ENCODE measurements at places on chromosomes 2 and 18.

- DNase-seq: no peak
Observed at GRCh38 chr2:86695053-86695691, 24.9 kb upstream of the RMND5A start.

GRCh38 chr2:218005486-218005885, 2.7 kb upstream of the TNS1 start:
- no peak for DNase-seq

DNA sequence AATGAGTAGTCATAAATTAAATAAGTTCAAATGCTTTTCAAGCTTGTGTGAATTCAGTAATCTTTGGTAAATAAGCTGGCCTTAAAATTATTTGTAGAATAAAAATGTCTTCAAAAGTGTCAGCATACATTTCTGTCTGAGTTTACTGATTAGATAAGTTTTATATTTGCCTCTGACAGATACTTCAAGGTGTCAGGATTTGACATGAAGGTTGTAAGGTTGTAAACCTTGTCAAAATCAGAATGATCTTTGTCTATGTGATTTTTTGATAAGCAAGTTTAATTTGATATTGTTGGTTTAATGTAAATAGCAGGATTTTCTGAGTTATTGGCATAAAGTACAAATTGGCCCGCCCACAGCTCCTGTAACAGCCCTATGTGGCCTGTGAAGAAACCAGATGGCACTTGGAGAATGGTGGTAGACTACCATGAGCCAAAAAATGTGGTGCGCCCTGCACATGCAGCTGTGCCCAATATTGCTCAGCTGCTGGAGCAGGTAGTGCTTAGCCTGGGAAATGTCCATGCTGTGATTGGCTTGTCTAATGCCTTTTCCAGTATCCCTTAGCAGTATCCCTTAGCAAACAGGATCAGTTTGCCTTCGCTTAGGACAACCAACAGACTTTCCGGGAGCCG, 188.0 kb upstream of the SPHKAP start:
- no peak for DNase-seq

- peak; percentile 8 for DNase-seq
Observed at GRCh38 chr2:190318931-190319554, 583 bp downstream of the HIBCH start.

DNA sequence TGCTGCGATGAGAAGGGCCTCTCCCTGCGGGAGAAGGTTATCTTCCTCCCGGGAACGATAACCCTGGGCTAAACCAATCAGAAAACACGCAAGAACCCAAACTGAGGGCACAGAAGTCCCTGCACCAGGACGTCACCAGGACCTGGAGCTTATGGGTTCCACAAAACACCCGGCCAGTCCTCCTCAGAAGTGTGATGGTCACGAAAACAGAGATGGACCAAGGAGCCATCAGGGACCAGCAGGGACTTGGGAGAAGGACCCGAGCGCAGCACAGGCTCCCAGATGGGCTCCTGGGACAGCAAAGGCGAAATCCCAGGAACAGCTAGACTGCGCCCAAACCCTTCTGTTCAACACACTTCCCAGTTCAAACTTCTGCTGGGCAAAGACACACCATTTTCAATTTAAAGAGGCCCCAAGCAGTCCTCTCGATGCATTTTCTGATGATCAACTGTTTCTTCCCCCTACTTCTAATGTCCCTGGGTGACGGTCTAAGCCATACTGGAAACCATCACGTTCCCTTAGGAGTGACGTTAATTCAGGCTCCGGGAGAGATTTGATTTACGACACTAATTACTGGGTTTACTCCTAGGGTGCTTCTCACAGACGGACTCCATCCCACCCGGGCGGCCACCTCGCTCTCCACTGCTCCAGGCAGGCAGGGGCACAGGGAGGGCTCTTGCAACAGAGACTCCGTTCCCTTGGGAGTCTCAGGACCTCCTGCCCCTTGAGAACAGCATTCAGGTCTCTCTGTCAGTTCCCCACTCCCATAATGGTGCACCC, 29.2 kb downstream of the ZNF516 start:
- DNase-seq: no peak

- no peak for DNase-seq
Observed at GRCh38 chr2:5070257-5070656, 621.9 kb upstream of the SOX11 start.

DNA sequence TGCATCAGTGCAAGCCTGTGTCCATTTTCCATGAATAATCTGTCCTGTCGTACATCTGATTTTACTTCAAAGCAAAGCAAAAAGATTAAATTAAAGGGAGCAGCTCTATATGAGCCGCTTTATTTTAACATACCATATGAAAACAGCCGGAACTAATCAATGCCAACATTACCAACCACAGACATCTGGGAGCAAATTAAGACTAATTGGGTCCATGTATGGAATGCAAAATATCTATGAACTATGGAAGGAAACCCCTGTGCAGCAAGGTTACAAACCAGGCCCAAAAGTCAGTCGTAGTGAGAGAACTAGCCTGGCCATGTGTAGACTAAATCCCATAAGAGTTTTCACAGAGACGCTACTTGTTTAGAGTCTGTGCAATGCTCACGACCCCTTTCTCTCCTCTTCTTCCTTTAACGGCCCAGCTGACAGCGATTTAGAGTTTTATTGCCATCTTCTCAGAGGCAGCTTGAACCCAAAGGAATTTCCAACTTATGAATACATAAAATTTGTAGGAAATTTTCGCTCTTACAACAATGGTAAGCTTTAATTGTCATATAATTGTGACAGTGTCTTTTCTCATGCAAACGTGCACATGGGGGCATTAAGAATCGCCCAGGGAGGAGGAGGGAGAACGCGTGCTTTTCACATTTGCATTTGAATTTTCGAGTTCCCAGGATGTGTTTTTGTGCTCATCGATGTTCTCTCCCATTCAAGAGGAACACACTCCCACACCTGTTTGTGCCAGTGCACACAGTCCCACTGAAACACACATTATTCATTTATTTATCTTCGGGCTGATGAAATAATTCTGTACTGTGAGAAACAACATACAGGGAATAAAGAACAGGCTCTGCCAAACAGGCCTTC, 52.9 kb upstream of the RPL31 start:
- no peak for DNase-seq

Measured in stimulated activated CD4-positive, alpha-beta T cell treated with anti-CD3 and anti-CD28 coated beads, Interleukin-4, amount 100 ng/mL, for 24 hours (primary cell).